ENCODE measurements at places on chromosomes 16 and 17.
A peak's percentile ranks its signal among the peaks of the same experiment; 100 is the strongest.

- no peak for DNase-seq
Measured at GRCh38 chr17:67542219-67543114, 165.4 kb downstream of the PITPNC1 start.

DNA sequence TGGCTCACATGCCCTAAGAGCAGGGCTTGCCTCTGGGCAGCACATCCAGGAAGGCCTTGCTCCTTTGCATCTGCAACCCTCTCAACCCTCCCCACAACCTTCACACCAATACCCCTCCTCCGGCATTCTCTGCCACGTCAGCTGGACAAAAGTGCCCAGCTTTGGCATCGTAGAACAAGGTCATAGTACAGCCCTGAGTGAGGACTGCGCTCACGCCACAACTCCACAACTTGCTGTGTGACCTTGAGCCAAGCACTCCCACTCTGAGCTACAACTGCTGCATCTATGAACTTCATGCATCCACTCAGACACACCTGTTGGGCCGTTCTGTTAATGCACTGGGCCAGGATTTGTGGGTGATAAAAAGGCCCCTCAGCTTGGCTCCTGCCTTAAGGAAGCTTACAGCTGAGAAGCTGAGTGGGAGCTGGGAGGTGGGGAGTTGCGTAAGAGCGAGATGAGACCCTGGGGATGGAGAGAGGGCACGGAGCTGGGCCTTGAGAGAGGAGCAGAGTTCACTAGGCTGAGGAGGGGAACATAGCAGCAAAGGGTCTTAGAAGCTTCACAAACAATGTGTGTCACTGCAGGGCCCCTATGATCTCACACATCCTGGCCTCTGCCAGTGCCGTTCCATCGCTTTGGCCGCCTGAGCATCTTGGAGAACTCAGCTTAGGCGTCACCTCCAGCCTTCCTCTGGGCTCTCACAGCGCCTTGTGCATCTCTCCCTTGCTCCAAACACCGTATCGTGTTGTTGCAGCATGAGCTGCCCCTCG lies 8.6 kb upstream of the MRC2 start:
- no peak for DNase-seq

DNA sequence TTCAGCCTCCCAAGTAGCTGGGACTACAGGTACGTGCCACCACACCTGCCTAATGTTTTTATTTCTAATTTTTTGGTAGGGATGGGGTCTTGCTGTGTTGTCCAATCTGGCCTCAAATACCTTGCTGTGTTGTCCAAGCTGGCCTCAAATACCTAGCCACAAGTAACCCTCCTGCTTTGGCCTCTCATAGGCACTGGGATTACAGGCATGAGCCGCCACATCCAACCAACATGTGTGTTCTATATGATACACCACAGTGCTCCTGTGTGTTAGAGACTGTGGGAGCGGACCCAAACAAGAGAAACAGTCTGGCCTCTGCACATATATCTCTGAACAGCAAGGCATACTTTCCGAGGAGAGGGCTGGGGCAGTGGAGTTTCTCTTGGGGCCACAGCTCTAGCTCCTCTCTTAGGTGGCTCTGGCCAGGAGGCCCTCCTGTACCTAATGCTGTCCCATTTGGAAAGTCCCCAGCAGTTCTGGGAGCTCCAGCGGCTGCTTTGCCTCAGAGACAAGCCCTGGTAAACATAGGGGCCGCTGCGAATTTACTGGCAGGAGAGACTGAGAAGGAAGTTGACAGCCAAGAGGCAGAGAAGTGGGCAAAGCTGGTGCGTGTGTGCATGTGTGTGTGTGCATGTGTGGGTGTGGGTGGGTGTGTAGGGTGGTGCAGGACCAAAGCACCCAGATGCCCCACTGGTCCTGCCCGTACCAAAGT lies 95.0 kb downstream of the RAB11FIP4 start:
- DNase-seq, result no peak

- DNase-seq, result no peak
Measured at GRCh38 chr16:11452746-11453389, 107.6 kb downstream of the RMI2 start.

DNA sequence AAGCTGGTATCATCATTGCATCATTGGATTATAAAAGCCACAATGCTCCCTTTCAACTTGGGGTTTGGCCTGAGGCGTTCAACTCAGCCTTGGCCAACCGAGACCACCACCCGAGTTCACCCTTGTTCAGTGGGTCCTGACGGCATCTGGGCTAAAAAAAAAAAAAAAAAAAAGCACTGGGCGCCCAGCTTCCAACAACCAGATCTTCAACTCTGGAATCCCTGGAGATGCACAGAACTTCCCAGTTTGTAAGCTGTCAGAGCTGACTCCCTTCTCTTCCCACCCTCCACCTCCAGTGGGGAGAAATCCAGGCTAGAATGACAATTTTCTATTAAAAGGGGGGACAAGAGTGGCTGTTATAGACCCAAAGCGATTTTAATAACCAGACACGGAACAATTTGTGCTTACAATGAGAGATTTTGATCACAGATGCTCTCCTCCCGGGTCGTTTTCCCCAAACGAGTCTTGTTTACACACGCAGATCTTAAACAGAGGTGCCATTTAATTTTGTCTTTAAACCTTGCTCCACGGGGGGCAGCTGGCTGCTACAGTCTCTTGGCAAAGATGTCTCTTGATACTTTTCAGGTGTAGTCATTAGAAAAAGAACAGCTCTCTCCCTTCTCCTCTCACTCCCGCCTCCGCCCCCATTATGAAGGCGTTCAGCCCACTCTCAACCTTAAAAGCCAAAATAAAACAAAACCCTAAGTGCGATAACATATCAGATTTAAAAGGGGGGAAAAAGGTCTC lies 26.9 kb downstream of the GPRC5B start:
- no peak for DNase-seq

- no peak for DNase-seq
Measured at GRCh38 chr16:66199189-66199588, 167.3 kb upstream of the CDH5 start.

DNA sequence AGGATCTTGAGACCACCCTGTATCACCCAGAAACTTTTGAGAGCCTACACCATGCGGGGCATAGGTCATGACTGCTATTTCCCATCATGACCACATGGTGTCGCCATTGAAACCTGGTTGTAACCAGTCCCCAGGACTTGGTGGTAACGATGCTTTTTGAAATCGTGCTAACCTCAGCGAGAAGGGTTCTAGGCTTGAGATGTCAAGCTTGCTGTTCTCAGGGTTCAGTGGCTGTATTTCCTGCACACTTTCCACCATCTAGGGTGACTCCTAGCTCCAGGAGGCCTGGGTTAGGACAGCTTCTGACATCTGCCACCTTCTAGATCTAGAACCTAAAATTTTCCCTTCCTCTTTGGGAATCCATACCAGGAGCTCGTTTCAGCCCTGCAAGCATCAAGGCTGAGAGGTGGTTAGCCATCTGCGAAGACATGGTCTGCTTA lies 13.0 kb upstream of the SPNS3 start:
- peak; percentile 59 for DNase-seq

- no peak for DNase-seq
Measured at GRCh38 chr17:1986783-1987451, 38.2 kb downstream of the RTN4RL1 start.

- DNase-seq, result no peak
Measured at GRCh38 chr16:67030221-67030962, 1.4 kb downstream of the CBFB start.

- DNase-seq, result no peak
Measured at GRCh38 chr16:16029431-16030011, 80.1 kb downstream of the ABCC1 start.

DNA sequence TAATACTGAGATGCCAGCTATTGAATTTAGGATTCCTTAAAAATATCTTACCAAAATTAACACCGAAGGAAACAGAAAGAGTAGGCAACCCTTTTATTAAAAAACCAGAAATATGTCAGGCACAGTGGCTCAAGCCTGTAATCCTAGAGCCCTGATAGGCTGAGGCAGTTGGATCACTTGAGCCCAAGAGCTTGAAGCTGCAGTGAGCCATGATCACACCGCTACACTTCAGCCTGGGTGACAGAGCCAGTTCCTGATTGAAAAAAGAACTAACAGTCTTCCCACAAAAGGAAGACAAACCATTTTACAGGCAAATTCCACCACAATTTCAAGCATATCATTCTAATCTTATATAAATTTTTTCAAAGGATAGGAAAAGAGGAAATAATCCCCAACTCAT lies 15.6 kb downstream of the SLFN12 start:
- no peak for DNase-seq

GRCh38 chr16:56880176-56880575 lies 15.2 kb downstream of the SLC12A3 start:
- DNase-seq, result no peak

DNA sequence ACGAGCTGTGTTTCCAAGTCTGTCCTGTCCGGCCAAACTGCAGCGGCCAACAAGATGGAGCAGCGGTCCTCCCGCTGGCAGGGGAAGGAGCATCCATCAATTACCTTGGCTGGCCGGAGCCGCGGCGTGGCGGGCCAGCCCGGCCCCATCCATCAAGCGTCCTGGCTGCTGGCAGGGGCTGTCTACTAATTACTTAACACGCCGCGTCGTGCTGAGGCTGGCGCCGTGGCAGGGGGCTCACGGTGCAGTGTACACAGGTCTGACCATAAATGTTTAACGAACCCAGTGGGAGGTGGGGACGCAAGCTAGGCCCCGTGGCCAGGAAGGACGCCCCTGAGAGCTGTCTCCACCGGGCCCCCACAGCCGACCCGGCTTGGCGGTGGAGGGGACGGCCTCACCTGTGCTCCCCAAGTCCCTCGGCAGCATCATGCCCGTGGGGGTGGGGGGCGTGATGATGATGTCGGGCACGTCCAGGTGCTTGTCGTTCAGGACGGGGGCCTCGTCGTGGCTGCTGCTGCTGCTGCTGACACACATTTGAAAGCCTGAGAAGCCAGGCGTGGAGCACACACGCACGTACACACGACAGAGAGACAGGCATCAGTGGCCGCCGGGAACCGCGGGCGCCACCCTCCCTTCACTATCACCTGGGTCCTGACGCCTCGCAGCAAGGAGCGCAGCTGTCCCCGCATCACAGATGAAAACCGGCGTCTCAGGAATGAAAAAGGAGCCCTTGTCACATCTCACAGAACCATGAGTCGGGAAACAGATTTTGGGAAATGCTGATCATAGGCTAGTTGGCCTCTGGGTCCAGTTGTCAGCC lies 21.2 kb upstream of the GINS2 start:
- peak; percentile 40 for DNase-seq
